ENCODE measurements at places on chromosomes 5 and 9. TPM values are rescaled to one million over a fixed set of nuclear protein-coding genes. Genes with fewer than 3 reads are reported as not detected.
A peak's percentile ranks its signal among the peaks of the same experiment; 100 is the strongest.

The FGD3 gene
- total RNA-seq = not detected

The GNE gene
- 18.9 TPM for total RNA-seq

The SLC31A2 gene
- total RNA-seq = 5.2 TPM

The LIX1 gene
- total RNA-seq = not detected

The RECK gene
- 15.5 TPM for total RNA-seq

The GCNT4 gene
- total RNA-seq = 0.07 TPM

GRCh38 chr5:172450861-172451695 lies 3.2 kb downstream of the SH3PXD2B start:
- DNase-seq = no peak

DNA sequence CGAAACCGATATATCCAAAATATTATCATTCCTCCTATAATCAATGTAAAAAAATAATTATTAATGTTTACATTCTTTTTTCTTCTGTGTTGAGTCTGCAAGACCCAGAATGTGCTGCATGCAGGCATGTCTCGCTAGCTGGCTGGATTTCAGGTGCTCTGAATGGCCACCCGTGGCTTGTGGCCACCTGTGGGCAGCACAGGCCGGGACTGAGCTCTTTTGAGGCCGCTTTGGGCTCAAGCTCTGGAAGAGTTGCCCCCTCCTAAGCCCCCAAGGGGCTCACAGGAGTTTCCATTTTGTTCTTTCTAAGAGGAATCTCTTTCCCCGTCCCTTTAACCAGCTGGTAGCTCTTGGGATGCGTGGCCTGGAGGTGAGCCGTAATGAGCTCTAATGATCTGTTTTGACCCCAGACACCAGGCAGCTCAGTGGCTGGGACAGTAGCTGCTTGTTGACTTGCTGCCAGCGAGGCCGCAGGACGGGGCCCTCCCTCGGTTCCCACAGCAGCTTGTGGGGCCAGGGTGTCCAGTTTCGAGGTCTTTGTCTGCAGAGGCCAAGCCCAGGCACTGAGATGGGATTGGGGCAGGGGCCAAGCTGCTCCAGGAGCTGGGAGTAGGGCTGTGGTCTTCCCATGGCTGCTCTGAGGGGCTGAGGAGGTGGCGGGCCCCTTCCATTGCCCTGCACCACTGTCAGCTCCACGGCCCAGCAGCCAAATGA lies 20.8 kb downstream of the ASS1 start:
- DNase-seq = no peak

DNA sequence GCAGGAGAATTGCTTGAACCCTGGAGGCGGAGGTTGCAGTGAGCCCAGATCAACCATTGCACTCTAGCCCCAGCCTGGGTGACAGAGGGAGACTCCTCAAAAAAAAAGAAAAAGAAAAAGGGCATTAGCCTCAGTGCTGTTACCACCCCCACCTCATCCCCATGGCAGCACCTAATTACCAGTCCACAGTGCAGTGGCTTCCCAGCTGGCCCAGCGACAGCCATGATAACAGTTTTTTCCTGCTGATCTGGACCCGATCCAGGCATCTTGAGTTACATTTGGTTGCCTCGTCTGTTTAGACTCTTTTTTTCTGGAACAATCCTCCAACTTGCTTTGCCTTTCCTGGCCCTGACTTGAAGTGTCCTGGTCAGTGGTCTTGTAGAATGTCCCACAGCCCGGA lies 24.4 kb downstream of the NCS1 start:
- no peak for DNase-seq

DNA sequence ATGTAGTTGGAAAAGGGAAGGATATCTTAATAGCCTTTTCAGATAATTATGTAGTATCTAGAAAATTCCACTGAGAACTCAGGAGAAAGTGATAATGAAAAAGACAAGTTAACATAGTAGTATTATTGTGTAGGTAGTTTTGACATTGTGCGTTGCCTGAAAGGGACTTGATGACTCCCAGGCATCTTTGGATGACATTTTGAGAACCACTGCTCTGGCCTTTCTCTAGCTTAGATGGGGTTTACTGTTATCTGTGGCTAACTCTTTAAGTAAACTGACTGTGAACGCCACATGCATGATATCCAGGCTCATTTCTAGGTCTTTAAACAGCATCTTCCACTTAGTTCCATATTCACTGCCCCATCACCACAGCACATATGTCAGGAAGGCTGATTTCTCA lies 14.4 kb upstream of the FYB1 start:
- no peak for DNase-seq

- DNase-seq = no peak
These were observed 3.7 kb downstream of the LCN9 start for GRCh38 chr9:135666534-135667462.

DNA sequence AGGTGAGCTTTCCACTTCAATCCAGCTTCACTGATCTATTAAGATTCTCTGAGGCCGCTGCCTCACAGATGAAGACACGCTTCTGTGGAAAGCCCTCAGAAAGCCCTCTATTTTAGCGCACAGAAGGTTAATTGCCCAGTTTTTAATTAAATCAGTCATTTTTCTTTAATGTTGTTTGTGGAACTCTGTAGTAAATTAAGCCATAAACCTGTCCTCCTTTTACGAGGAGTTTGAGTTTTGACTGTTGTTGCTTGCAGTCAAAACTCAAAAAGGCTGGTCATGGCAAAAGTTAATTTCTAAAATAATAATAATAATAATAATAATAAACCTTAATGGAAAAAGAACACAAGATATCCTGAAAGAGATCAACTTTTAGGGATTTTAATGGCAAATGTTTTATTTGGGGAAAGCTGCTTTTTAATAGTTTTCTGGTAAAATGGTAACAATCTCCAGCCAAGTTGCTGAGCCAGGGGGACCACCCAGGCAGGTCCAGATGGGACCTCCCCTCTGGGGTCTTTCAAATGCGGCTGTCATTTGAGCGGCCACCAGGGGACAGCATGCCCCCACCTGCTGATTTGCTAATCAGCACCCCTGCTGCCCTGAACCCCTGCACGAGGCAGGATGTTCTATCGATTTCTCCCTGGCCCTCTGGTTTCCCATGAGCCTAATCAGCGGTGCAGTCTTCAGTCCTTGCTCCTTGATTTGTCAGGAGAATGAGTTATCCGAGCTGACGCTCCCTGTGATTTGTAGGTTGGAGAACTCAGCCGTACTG lies 247.2 kb downstream of the FSTL4 start:
- DNase-seq = no peak

GRCh38 chr5:108222011-108222410 lies 159.9 kb downstream of the FBXL17 start:
- no peak for DNase-seq

DNA sequence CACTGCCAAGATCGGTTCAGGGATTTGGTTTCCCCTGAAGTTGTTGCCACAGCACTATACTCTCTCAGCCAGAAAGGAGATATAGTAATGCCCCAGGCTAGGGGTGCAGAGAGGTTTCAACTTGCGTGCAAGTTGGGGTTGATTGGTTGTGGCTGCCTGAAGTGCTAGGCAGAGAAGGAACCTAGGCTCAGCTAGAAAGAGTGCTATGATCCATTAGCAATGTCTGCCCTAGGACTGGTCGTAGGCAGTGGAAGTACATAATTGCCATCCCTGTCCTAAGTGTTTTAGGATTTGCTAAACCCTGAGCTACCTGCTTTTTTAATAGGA lies 136.6 kb upstream of the SMIM23 start:
- DNase-seq = no peak

- DNase-seq = no peak
These were observed 1.3 kb upstream of the PROP1 start for GRCh38 chr5:177997319-177997670.

DNA sequence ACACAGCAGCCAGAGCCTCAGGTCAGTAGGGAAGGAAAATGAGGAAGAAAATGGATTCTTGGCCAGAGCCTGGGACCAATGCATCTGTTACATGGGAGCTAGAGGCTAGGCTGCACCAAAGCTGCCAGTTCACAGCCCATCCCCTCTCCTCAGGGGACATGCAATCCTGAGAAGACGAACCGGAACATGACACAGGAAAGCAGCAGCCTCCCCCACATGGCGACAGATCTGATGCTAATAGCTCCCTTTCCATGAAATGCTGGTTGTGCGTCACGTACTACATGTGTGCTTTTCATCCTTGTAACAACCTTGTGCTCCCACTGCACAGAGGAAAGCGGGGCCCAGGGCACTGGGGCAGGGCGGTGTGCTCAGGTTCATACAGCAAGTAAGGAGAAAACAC lies 67.5 kb downstream of the PRRT1B start:
- no peak for DNase-seq

DNA sequence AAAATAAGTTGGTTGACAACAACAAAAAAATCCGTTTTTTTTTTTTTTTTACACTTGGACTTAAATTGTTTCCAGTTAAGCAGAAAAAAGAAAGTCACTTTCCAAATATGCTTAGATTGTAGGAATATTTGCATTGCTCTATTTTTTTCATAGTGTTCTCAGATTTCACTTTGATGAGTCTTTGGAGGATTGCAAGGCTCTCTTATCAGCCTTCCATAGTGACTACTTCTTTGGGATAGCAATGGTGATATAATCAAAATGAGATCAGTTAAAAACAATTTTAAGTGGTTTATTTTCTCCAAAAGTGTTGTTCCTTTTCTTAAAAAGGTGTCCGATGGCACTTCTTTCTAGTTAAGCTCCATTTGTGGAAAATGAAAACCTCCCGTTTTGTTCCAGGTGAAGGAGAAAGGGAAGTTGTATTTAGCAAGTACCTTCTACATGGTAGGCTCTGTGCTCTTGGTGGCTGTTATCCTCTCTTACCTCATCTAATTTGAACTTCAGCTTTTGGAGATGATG lies 3.9 kb downstream of the RASGRF2 start:
- no peak for DNase-seq

DNA sequence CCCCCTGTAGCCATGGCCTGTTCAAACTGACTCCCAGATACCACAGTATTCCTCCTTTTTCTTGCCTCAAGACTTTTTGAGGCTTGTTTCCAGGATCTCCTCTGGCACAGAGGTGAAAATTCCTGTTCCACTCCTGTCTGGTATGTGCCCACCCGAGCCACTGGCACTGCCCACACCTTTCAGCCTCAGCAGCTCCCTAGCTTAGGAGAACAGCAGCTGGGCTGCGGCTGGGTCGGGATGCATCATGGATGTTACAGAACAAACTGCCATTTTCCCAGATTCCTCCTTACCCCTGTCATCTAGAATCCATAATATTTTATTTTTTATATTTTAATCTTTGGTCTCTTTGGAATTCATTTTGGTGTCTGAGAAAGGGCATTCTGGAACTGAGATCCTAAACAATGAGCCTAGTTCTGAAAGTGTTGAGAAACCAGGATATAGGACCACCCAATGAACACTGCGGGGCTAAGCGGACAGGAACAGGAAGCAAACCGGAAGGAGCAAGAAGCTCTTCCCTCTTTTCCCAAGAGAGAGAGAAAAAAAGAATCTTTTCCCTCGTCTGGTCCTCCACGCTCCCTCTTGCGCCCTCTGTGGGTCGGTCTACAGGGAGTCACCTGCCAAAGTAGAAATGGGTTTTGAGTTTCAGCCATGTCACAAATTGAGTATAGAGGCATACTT lies 12.5 kb downstream of the OR2S2 start:
- DNase-seq = peak; percentile 44
